ENCODE measurements at places on chromosomes 16 and 17.

DNA sequence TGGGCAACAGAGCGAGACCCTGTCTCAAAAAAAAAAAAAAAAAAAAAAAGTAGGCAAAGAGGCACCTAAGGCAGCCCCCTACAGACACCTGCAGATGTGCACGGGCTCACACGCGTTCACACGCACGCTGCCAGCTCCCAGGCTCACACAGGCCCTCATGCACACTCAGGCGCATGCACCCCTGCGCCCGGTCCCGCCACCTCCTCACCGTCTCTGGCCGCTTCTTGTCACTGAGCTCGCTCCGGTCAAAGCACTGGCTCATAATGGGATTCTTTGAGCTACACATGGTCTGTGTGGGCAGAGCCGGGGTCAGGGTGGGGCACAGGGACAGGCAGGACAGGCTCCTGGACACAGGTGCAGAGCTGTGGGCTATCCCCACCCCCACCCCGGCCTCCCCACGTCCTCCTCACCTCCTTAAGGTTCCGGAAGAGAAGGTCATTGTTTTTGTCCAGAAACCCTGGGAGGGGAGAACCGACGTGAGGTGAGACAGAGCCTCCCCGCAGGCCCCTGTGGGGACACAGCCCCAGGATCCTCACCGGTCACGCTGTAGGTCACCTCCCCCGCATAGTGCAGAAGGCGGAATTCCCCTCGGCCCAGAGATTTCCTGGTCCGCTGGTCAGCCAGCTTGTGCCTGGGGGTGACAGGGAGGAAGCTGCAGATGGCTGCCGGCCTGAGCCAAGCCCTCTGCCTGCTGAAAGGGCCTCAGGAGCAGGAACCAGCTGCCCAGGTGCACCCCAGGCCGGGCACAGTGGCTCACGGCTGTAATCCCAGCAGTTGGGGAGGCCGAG is 17.9 kb downstream of the MYO1C start:
- DNase-seq: peak; percentile 46

- no peak for DNase-seq
These were observed 215.8 kb downstream of the CDH8 start for GRCh38 chr16:61820398-61820797.

DNA sequence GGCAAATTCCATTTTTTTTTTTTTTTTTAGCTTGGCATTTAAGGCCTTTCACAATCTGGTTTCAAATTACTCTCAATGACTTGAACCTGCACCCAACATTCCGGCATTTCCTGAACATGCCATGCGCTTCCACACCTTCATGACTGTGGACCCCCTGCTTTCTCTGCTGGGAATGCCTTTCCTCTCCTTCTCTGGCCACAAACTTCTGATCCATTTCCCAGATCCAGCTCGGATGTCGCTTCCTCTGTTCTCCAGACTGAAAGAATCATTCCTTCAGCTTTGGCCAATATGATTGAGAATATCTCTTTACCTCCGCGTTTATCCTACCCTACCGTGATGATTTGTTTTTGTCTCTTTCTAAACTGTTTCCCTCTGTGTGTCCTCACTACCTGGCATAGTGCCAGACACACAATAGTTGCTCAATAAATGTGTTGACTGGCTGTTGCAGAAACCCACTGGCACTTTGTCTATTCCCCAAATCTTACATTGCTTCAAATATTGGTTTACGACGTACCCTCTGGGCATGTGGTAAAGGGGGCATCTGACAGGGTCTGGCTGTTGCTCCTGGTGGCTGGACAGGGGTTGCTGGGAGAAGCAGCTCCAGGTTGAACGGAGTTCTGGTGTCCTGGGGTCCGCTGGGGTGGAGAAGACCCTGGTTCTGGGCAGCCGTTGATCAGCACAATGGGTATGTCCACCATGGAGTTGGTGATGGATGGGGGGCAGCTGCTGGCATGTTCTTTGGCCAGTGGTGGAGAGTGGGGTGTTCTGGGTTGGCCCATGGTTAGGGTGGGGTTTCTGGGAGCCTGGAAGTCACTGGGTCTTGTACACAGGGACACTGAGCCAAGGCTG is 14.7 kb downstream of the TNS4 start:
- DNase-seq: peak; percentile 57

GRCh38 chr16:62363501-62363900 is 327.3 kb upstream of the CDH8 start:
- no peak for DNase-seq

DNA sequence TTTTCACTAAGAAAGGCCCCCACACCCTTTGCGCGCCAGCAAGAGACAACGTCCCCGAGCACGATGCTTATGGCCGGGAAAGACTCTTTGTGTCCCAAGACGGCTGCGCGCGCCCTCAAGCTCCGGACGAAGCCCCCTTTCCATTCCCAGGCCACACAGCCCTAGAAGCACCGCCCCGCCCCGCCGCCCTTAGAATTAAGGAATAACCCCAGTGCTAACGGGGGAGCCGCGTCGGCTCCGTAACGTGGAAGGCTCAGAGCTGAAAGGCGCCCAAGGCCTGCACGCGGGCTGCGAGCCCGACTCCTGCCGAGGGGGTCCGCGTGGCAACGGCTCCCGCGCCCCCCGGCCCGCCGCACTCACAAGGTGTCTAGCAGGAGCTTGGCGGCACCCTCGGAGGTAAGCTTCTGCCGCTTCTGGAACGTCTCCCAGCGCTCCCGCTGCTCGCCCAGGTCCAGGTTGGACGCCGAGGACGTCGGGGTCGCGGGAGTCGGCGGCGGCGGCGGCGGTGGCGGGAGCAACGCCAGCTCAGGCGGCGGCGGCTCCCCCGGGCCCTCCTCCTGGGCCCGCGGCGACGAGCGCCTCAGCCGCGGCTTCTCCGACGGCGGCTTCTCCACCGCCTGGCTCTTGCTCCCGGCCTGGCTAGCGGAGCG is 477 bp downstream of the CENPV start:
- peak; percentile 29 for DNase-seq

GRCh38 chr16:30010844-30011713 is at the start of gene DOC2A:
TSS of gene DOC2A (minus strand) at chr16:30011027. CDS start at chr16:30010222, 805 bp downstream.
- peak; percentile 43 for DNase-seq
